ENCODE measurements at places on chromosomes 1 and 21. TPM values are rescaled to one million over a fixed set of nuclear protein-coding genes. Genes with fewer than 3 reads are reported as not detected.

Gene PRAMEF13
- total RNA-seq = not detected

Gene NTMT2
- not detected for total RNA-seq

DNA sequence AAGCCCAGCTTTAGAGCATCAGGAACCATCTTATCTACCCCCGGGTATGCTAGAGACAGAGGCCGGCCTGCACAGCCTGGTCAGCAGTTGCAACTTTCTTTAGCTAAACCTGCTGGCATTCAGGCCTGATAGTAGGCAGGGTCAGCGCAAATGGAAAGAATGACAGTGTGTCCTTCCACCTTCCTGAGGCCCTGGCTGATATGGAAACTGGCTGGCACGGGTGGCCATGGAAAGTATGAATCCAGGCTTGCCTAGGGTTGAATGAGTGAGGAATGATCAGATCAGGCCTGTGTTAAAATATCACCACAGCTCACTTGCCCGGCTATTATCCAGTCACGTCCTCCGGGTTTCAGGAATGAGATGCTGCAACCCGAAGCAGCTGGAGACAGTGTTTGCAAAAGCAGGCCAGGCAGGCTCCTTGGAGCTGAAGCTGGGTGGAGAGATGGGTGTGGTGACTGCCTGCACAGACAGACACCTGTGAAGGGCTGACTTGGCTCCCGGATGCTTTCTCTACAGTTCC lies 34.7 kb downstream of the RCAN1 start:
- H3K4me1 ChIP-seq = peaks cover 27% of the 10 kb centered on the region
- H3K27ac ChIP-seq = no peak overlapping the region
- no peak for DNase-seq
- peaks cover 2% of the 10 kb centered on the region for H3K36me3 ChIP-seq
- no peak overlapping the region for H3K4me3 ChIP-seq

DNA sequence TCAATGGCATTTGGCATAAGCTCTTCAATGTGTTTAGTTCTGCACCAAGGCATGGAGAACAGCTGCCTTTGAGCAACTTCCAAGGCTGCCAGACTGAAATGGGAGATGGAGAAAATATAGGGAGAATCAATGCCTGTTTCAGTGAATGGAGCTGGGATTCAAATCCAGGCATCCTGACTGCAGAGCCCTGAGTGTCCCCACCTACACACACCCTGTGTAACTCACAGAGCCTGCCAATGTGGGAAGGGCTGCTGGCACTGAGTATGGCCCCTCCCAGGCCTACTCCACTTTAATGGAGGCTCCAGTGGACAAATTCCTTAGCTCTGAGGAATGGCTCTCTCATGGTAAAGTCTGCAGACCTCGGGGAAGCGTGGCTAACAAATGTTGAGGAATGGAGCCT lies 145.6 kb upstream of the TNR start:
- peaks cover 5% of the 10 kb centered on the region for H3K27me3 ChIP-seq
- no peak for DNase-seq
- H3K36me3 ChIP-seq = no peaks in the 10 kb centered on the region
- no peak overlapping the region for H3K27ac ChIP-seq

- H3K4me1 ChIP-seq = no peaks in the 10 kb centered on the region
- no peak for DNase-seq
- H3K36me3 ChIP-seq = no peaks in the 10 kb centered on the region
- H3K27me3 ChIP-seq = no peaks in the 10 kb centered on the region
Observed at GRCh38 chr1:117644696-117645311, 39.0 kb downstream of the TENT5C start.

- no peaks in the 10 kb centered on the region for H3K27me3 ChIP-seq
- DNase-seq = no peak
- H3K27ac ChIP-seq = no peak overlapping the region
Observed at GRCh38 chr1:93728480-93729131, 47.0 kb upstream of the BCAR3 start.

GRCh38 chr1:159175571-159175970 lies 4.2 kb downstream of the CADM3 start:
- H3K4me1 ChIP-seq = peaks cover 23% of the 10 kb centered on the region
- no peak for DNase-seq
- H3K27me3 ChIP-seq = peaks cover 44% of the 10 kb centered on the region
- no peak overlapping the region for H3K27ac ChIP-seq

- no peak for DNase-seq
- no peak overlapping the region for H3K4me3 ChIP-seq
- no peak overlapping the region for H3K27ac ChIP-seq
- peaks cover 53% of the 10 kb centered on the region for H3K4me1 ChIP-seq
- no peaks in the 10 kb centered on the region for H3K27me3 ChIP-seq
Observed at GRCh38 chr1:39876144-39876543, 7.2 kb downstream of the TRIT1 start.

DNA sequence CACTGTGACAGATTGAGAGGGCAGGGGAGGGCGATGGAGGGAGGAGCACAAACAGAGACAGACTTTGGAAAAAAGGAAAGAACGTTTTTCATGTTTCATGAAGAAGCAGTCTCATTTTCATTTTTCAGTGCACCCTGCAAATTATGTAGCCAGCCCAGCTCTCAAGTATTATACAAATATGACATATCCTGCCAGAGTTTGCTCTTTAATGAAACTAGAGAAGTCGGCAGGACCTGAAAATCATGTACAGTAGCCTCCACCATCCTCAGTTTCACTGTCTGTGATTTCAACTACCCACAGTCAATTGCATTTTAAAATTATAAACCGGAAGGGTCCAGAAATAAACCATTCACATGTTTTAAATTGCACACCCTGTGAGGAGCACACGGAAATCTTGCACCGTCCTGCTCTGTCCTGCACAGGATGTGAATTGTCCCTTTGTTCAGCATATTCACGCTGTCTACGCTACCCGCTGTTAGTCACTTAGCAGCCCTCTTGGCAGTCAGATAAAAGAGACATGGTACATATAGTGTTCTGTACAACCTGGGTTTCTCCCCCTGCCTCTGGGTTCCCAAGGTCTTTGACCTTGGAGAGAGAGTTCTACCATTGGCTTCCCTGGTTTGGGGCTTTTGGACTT lies 13.6 kb upstream of the ADARB1 start:
- H3K27ac ChIP-seq = no peak overlapping the region
- no peak for DNase-seq
- H3K36me3 ChIP-seq = no peaks in the 10 kb centered on the region

GRCh38 chr1:24415910-24416665 lies 486 bp downstream of the NIPAL3 start:
- no peaks in the 10 kb centered on the region for H3K36me3 ChIP-seq
- H3K4me1 ChIP-seq = peaks cover 29% of the 10 kb centered on the region
- peak overlapping the region; percentile 93 for H3K4me3 ChIP-seq
- no peak overlapping the region for H3K27ac ChIP-seq
- no peak for DNase-seq

DNA sequence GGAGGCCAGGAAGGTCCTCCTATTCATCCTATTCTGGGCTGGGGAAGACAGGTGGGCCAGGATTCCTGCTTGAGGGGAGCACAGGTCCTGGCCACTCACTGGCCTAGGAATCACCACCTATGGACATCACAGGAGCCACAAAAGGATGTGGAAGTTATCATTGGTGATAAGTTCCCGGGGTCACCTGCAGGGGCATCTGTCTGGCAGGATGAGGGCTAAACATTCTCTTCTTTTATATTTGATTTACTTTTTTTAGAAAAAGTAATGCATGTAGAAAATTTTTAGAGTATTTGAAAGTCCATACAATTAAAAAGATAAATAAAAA lies 33.2 kb upstream of the KIAA0040 start:
- H3K4me1 ChIP-seq = no peaks in the 10 kb centered on the region
- no peak overlapping the region for H3K4me3 ChIP-seq
- H3K27ac ChIP-seq = no peak overlapping the region
